Amygdala (tissue), 56 donors: ENCODE measurements at places on chromosomes 3 and 15.

DNA sequence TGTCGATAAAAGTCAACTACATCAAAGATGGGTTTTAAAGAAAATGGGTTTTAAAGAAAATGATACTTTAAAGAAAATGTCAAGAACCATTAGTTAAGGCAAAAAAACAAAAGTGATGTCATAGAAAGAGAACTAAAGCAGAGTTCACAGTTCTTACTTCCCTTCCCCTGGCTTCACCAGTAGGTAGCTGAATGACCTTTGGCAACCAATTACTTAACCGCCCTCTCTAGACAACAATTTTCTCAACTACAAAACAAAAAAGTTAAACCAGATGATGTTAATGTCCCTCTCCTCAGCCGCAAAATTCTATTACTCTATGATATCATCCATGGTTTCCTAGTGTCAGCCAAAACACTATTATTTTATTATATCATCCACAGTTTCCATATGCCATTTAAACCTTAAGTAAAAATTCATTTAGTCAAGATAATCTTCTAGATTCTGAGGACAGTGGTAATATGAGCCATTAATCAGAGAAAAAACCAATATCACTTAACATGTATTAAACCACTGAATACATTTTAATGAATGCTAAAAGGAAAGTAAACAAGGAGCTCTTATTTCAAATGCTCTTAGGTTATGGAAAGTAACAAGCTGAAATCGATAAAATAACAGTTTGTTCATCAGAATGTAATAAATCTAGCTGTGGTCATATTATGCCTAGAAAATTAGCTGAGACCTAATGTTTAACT, 13.1 kb downstream of the RYK start:
- DNase-seq: no peak

DNA sequence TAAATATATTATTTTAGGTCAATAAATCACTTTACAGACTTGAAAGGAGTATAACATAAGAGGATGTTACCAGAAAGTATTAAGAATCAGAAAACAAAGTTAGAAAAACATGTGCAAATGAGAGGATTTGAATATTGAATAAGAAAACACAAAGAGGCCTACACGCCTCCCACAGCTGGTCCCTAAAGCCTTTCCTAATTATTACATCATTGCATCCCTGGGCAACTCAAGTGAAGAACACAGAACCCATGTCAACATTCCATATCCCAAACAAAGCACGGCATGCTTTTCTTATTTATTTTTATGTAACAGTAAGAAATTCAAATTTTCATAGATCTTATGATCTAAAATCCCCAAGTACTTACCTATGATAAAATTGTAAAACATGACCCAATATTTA, 61.2 kb downstream of the HERC1 start:
- no peak for DNase-seq

GRCh38 chr15:36108541-36108940, 470.9 kb upstream of the CDIN1 start:
- no peak for DNase-seq

- no peak for DNase-seq
Observed at GRCh38 chr15:63948436-63948835, 97.8 kb downstream of the DAPK2 start.

- DNase-seq: no peak
Observed at GRCh38 chr15:81314378-81314777, 9.6 kb downstream of the STARD5 start.

GRCh38 chr15:99406716-99407487, 155.6 kb downstream of the LRRC28 start:
- no peak for DNase-seq

DNA sequence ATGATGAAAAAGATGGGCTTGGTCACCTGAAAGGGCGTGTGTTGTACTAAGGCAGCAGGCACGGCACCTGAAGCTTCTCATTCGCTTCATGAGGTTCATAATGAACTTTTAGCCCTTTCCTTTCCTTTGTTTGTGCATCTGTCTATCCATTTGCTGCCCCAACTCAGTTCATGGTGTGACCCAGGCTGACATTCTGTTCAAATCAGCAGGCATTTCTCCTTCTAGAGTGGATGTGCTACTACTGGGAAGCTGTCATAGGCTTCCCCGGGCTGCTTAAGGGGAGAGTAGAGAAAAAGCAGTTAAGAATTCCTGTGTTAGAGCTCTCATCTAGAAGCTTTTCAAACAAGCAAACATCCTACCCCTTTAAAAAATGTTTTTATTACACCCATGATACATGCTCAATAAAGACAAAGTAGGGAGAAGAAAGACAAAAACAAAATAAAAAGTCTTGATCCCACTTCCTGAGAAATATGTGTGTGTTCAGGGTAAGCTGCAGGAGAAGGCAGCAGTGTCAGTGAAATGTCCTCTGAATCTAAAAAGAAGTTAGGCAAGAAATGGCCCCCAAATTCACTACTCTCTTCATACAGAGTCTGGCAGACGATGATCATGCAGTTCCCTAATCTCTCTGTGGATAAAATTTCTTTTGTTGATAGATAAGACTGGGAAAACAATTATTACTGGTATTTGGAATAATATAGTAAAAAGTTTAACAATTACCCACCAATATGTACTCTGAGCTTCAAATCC, 136.9 kb upstream of the PFN2 start:
- no peak for DNase-seq

- DNase-seq: no peak
Observed at GRCh38 chr3:111662907-111663306, 67.8 kb upstream of the ZBED2 start.

- DNase-seq: no peak
Observed at GRCh38 chr3:119600732-119601131, 3.0 kb downstream of the PLA1A start.
